Colonic mucosa (tissue), 4 donors: ENCODE measurements at places on chromosomes 1 and 21. TPM values are rescaled to one million over a fixed set of nuclear protein-coding genes. Genes with fewer than 3 reads are reported as not detected.

DNA sequence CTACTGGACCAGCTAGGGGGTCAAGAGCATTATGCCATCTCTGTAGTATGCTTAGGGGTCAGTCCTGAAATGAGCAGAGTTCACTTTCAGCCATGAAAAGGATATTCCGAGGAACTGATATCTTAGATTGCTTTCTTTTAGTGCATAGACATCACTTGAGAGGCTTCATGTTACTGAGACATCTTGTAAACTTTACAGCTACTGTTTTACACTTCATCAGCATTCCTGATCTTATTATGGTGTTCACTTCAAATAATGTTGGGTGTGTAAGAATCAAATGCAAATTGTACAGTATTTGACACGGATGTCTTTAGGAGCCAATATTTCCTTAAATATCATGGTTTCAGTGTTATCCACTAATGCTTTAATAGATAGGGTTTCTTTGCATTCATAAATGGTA is 22.4 kb upstream of the CLDN14 start:
- H3K27ac ChIP-seq = no peak overlapping the region
- no peaks in the 10 kb centered on the region for H3K36me3 ChIP-seq
- H3K4me3 ChIP-seq = no peak overlapping the region
- no peak for DNase-seq

DNA sequence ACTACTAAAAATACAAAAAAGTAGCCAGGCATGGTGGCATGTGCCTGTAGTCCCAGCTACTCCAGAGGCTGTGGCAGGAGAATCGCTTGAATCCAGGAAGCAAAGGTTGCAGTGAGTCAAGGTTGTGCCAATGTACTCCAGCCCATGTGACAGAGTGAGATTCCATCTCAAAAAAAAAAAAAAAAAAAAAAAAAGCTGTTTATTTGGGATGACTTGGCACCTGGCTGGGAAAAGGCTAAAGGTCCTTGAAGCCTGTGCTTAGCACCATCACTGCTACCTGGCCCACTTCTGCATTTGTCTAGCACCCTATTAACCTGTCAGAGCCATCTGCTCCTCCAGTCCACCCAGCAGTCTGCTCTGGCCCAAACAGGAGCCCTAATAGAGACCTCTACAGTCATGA is 25.0 kb downstream of the PRDX6 start:
- H3K4me1 ChIP-seq = no peaks in the 10 kb centered on the region
- H3K27me3 ChIP-seq = no peaks in the 10 kb centered on the region

DNA sequence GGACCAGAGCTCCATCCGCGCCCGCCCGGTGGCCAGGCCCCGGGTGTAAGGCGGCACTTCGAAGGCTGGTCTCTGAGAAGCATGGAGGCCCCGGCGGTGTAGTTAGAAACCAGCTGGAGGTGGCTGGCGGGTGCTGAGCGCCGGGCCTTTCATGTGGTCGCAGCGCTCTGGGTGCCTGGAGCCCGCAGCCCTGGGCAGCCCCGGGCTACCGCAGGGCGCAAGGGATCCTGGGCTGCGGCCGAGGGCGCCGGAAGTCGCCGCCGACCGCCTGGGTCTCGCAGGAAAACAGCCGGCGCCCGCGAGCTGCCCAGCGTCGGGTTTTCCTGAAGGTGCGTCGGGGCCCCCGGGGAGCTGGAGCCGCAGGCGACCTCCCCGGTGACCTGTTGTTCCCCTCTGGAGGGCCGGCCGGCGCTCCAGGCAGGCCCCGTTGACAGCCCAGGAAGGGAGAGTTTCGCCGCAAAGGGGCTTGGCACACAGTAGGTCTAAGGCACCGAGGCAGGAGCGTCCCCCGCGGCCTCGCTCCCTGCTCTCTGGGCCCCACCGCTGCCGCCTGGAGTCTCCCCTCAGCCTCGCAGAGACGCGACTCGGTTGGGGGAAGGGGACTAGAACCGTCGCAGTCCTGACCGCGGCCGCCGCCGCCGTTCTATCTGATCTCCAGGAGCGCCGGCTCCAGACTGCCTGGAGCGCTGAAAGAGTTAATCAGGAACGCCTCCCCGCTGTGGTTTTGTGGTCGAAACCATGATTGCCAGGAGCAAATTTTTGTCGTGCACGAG is 2.7 kb downstream of the GRHL3 start:
- peak overlapping the region; percentile 58 for H3K4me3 ChIP-seq
- no peak overlapping the region for H3K27ac ChIP-seq
- H3K27me3 ChIP-seq = no peaks in the 10 kb centered on the region
- peaks cover 7% of the 10 kb centered on the region for H3K4me1 ChIP-seq
- DNase-seq = peak; percentile 53

- no peak overlapping the region for H3K27ac ChIP-seq
- H3K4me3 ChIP-seq = no peak overlapping the region
- H3K27me3 ChIP-seq = no peaks in the 10 kb centered on the region
- no peaks in the 10 kb centered on the region for H3K4me1 ChIP-seq
- no peak for DNase-seq
Observed at GRCh38 chr1:62058956-62059355, 135.7 kb upstream of the L1TD1 start.

DNA sequence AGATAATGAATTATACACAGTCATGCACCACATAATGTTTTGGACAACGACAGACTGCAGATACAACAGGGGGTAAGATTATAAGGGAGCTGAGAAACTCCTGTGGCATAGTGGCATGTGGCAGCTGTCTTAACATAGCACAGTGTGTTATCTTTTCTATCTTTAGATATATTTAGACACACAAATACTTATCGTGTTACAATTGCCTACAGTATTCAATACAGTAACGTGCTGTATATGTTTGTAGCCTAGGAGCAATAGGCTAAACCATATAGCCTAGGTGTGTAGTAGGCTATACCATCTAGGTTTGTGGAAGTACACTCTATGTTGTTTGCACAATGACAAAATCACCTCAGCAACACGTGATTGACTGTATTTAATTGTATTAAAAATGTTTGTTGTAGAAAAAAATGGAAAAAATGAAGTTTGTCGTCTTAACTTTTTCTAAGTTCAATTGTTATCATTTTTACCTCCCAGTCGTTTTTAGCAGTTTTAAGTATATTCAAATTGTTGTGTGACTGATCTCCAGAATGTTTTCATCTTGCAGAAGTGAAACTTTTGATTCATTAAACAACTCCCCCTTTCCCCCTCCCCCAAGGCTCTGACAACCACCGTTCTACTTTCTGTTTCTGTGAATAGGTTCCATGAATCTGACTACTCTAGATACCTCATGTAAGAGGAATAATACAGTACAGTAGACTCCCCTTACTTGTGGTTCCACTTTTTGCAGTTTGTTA is 351.0 kb upstream of the B3GALT2 start:
- no peak overlapping the region for H3K27ac ChIP-seq
- no peaks in the 10 kb centered on the region for H3K27me3 ChIP-seq
- H3K4me3 ChIP-seq = no peak overlapping the region

- no peak overlapping the region for H3K4me3 ChIP-seq
- H3K4me1 ChIP-seq = no peaks in the 10 kb centered on the region
- H3K36me3 ChIP-seq = no peaks in the 10 kb centered on the region
Observed at GRCh38 chr1:143699115-143699514, 272.7 kb downstream of the FAM72C start.

DNA sequence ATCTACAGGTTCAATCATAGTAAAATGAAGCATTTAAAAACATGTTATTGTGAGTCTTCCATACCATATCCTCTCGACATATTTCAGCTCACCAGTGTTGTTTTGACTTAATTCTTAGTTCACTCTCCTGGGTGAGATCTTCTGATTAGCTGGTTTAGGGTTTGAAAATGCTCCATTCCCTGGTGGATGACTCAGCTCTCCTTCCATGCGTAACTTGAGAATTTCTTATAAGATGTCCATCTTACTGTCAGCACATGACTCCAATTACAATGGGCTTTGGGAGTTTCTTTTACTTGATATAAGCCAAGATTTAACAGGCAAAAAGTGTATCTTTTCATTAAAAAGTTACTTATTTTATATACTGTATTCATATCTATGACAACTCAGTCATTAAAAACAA is 476.5 kb downstream of the BRINP3 start:
- no peak overlapping the region for H3K27ac ChIP-seq
- no peak overlapping the region for H3K4me3 ChIP-seq
- H3K4me1 ChIP-seq = no peaks in the 10 kb centered on the region
- H3K27me3 ChIP-seq = no peaks in the 10 kb centered on the region
- DNase-seq = no peak

GRCh38 chr1:225877580-225877979 is 4.6 kb downstream of the TMEM63A start:
- H3K4me3 ChIP-seq = no peak overlapping the region
- DNase-seq = peak; percentile 78
- peak overlapping the region; percentile 85 for H3K27ac ChIP-seq
- no peaks in the 10 kb centered on the region for H3K36me3 ChIP-seq
- H3K4me1 ChIP-seq = peaks cover 22% of the 10 kb centered on the region

GRCh38 chr21:43667191-43667904 is 8.0 kb downstream of the RRP1B start:
- no peak overlapping the region for H3K4me3 ChIP-seq
- no peak overlapping the region for H3K27ac ChIP-seq
- H3K27me3 ChIP-seq = no peaks in the 10 kb centered on the region
- H3K36me3 ChIP-seq = no peaks in the 10 kb centered on the region
- no peak for DNase-seq

GRCh38 chr1:185652348-185652747 is 81.8 kb upstream of the HMCN1 start:
- DNase-seq = no peak
- no peaks in the 10 kb centered on the region for H3K36me3 ChIP-seq
- no peaks in the 10 kb centered on the region for H3K4me1 ChIP-seq
- no peak overlapping the region for H3K27ac ChIP-seq
- H3K27me3 ChIP-seq = no peaks in the 10 kb centered on the region

- peak; percentile 49 for DNase-seq
- H3K4me1 ChIP-seq = no peaks in the 10 kb centered on the region
- H3K4me3 ChIP-seq = no peak overlapping the region
- H3K36me3 ChIP-seq = no peaks in the 10 kb centered on the region
Observed at GRCh38 chr1:34924759-34925555, 4.5 kb downstream of the DLGAP3 start.

DNA sequence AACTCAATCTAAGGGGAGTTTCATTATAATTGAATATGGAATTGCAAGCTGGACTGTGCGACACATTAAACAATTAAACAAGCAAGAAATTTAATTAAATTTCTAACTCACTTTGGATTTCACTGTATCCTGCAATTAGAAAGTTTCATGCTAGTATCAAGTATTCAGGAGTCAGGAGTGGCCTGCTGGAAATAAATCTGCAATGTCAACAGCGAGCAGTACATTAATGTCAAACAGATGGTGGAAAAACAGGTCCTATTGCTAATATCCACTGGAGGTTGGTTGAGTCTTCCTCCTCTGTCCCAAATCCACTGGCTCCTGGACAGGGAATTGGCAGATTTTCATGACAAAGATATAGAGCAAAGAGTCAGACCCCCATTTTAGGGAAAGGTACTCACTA is 237.1 kb downstream of the VAV3 start:
- no peak overlapping the region for H3K4me3 ChIP-seq
- no peaks in the 10 kb centered on the region for H3K4me1 ChIP-seq
- no peaks in the 10 kb centered on the region for H3K36me3 ChIP-seq
- no peaks in the 10 kb centered on the region for H3K27me3 ChIP-seq
- DNase-seq = no peak

DNA sequence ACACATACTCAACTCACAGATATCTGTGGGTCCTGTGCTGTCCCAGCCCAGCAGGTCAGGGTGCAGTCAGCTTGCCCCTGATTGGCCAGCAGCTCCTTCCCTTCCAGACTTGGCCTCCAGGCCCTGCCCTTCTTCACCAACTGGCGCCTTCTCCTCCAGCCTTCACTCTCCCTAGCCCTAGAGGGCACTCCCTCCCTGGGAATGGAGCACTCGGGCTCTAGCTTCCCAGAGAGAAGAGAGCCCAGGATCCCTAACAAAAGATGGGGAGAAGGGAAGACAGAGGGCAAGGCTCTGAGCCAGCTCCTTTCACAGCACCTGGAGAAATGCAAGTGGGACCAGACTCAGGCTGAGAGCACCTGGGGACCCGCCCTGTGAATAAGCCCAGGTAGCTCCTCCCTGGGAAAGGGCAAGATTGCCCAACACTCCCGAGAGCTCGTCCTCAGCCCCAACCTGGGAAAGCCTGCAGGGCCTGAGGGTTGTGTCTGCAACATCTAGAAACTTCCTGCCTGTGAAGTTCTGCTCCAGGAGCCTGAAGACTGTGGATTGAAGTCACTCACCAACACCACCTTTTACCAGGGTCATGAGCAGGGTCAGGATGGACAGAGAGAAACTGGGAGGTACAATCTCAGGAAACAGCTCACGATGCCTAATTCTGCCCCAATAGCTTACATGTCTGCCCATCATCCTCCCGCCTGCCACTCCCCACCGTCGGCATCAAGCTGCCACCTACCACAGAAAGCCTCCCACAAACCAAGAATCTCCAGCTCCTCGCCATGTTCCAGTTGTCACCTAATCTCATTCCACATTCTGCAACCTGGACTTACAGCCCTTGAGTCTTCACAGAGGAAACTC is at the start of gene PGLYRP4:
PGLYRP4 (minus strand) TSS at position 331 of the 852 bp plus-strand sequence. CDS start 909 bp downstream, outside the sequence.
- H3K4me1 ChIP-seq = no peaks in the 10 kb centered on the region
- H3K27ac ChIP-seq = no peak within 1 kb of the TSS
- peak; percentile 32 for DNase-seq
- H3K27me3 ChIP-seq = no peaks in the 10 kb centered on the region
- H3K36me3 ChIP-seq = no peaks in the 10 kb centered on the region
- no peak within 1 kb of the TSS for H3K4me3 ChIP-seq

GRCh38 chr1:87236585-87236984 is 92.1 kb upstream of the LMO4 start:
- no peak overlapping the region for H3K27ac ChIP-seq
- no peaks in the 10 kb centered on the region for H3K4me1 ChIP-seq
- H3K27me3 ChIP-seq = no peaks in the 10 kb centered on the region
- DNase-seq = no peak

GRCh38 chr1:245245021-245245667 is 90.4 kb downstream of the KIF26B start:
- no peaks in the 10 kb centered on the region for H3K27me3 ChIP-seq
- no peak overlapping the region for H3K4me3 ChIP-seq
- peak; percentile 69 for DNase-seq
- no peaks in the 10 kb centered on the region for H3K36me3 ChIP-seq
- no peak overlapping the region for H3K27ac ChIP-seq

DNA sequence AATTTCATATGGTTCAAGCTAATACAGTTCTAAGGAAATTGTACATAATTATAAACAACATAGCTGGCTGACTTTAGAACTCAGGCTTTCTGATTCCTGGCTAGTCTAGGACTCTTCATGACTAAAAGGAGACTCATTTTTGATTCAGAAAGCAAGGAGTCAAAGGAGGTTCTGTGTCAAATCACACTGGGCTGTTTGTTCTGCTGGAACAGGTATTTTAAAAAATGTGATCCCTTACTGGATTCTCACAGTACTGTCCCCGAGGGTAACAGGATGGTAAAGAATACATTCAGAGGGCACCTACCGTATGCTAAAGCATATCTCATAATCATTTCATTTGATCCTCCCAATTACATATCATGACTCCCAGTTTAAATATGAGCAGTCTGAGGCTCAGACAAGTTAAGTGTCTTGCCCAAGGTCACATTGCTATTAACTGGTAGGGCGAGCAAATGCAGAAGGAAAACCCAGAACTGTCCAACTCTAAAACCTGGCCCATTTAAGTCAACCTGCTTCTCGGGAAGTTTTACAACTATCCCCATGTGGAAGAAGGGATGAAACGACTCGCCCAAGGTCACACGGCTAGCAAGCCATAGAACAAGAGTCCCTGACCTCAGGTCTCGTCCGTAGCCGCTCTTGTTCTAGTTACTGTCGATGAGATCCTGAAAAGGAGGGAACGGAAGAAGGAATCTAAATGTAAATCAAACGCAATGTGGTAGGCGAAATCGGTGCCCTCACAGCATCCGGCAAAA is 675 bp downstream of the MYSM1 start:
- peak overlapping the region; percentile 69 for H3K4me3 ChIP-seq
- peak; percentile 27 for DNase-seq
- H3K4me1 ChIP-seq = peaks cover 6% of the 10 kb centered on the region
- H3K36me3 ChIP-seq = no peaks in the 10 kb centered on the region

SPRR2B gene
- not detected for total RNA-seq

CDC14A gene
- 16.8 TPM for total RNA-seq

TSPEAR gene
- not detected for total RNA-seq

PLCH2 gene
- total RNA-seq = 2.0 TPM

ERG gene
- total RNA-seq = 6.7 TPM

OR1C1 gene
- not detected for total RNA-seq

SLC35F3 gene
- total RNA-seq = 0.13 TPM
